ENCODE measurements at places on chromosomes 1 and 21.

GRCh38 chr1:38790422-38791163 lies 69.0 kb downstream of the RRAGC start:
- no peak for DNase-seq

DNA sequence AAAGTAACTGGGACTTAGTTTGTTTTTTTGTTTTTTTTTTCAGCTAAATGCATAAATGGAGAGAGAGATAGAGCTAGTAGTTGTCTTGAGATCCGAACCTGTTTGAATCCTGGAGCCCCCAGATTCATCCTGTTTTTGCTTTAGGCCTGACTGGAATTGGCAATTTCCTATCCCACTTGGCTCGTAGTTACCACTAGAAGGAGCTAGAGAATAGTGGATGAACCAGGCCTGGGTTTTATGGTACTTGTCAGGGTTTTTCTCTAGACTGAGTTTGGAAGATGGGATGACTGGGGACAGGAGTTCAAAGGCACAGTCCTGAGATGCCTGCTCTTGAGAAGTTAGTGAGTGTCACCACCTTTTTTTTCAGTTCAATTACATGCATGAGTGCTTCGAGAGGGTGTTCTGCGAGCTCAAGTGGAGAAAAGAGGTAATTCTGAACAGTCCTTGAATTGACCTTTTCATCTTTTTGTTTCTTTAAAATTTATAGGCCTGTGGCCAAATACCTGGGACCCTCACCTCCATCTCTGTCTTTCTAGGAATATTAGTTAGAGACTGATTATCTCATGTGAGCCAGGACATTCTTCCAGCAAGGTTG lies 23.4 kb downstream of the CELF3 start:
- DNase-seq, result no peak

DNA sequence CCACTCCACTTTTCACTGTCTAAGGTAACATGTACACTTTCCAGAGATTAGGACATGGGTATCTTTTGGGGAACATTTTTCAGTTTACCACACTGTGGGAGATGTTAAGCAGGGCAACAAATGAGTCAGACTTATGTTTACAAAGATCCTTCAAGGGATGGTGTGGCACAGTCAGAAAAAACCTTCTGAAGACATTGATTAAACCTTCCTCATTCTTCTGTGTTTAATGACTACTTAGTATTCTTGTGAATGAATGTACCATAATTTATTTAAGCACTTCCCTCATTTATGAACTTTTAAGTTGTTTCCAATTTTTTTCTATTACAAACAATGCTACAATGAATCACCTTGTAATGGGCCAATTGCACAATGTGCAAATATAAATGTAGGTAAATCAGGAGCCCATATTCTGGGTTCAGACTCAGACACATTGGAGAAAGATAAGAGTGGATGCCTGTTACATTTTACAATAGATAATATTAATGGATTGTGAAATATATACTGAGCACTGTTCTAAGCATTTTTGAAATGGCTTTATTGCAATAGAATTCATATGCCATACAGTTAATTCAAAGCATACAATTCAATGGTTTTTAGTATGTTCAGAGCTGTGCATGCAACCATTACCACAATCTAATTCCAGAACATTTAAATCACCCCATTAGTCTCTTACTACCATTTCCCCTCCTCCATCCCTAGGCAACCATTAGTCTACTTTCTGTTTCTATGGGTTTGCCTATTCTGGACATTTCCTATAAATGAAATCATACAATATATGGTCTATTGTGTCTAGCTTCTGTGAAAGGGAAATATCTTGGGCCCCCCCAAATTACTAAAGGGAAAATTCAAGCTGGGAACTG lies 1.9 kb upstream of the SFT2D2 start:
- DNase-seq, result no peak

DNA sequence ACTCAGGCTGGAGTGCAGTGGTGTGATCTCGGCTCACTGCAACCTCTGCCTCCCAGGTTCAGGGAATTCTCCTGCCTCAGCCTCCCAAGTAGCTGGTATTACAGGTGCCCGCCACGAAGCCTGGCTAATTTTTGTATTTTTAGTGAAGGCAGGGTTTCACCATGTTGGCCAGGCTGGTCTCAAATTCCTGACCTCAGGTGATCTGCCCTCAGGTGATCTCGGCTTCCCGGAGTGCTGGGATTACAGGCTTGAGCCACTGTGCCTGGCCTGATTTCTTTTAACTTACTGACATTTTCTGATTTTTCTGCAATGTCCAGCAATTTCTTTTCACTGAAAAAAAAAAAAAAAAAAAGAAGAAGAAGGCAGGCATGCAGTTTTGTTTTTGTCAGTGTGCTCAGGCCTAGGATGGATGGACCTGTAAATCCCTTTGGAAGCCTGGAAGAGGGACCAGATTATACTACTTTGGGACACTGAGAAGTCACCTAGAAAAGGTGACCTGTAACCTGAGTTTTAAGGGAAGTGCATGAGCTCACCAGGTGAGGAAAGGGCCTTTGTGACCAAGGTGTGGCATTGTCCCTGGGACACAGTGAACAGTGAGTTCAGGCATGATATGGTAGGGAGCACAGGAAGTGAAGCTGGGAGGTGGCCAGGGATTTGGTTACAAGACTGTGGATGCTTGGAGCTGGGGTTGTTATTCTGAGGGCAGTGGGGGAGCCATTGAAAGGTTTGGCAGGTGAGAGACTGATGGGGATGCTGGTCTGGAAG lies 2.7 kb upstream of the TMEM61 start:
- no peak for DNase-seq

GRCh38 chr1:32246888-32247273 lies at the start of gene FAM167B:
Gene FAM167B (plus strand): TSS chr1:32247222. CDS start chr1:32247422, 200 bp downstream.
- peak; percentile 80 for DNase-seq

GRCh38 chr1:230149751-230150584 lies 82.9 kb downstream of the GALNT2 start:
- peak; percentile 76 for DNase-seq

GRCh38 chr1:226940029-226940805 lies at the start of gene COQ8A:
Gene COQ8A (plus strand): TSS chr1:226940294. CDS start chr1:226961386, 21,092 bp downstream.
- DNase-seq, result peak; percentile 100

DNA sequence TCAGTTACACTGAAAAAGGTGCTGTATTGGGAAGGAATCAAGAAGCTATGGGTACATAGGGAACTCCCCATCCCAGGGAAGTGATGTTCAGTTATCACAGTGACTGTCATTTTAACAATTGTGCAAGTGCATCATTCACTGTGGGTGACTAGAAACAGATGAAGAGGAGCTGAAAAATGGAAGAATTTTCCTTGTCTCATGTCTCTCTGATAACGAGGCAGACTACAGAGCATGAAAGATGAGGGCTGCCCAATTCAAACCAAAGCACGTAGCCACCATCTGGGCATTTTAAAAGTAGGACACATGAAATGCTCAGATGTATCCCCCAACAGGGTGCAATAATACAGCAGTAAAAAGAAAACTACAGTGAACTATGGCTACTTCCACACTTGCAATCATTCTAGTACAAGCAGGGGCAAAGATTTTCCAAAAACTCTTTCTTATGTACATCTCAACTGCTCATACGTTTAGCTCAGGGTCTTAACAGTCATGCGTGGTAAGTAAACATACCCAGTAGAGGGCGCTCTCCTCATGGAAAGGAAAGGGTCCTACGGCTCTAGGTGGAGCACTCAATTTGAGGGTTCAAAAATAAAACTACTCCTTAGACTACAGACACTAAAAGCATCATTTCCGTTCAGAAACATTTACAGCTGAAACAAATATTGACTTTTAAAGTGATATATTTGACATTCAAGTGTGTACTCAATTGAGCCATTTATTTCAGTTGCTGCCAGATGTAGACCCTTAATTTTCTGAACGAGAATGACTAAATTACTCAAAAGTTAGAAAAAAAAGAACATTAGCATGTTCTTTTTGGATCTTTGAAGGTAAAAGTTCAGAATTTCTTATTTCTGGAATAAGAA lies 143.2 kb downstream of the KCTD3 start:
- no peak for DNase-seq

- DNase-seq, result no peak
Observed at GRCh38 chr1:36080236-36080635, 3.7 kb upstream of the TEKT2 start.

GRCh38 chr1:205315008-205315618 lies 6.4 kb downstream of the NUAK2 start:
- DNase-seq, result no peak

- no peak for DNase-seq
Observed at GRCh38 chr1:205229916-205230700, 2.4 kb downstream of the TMCC2 start.

DNA sequence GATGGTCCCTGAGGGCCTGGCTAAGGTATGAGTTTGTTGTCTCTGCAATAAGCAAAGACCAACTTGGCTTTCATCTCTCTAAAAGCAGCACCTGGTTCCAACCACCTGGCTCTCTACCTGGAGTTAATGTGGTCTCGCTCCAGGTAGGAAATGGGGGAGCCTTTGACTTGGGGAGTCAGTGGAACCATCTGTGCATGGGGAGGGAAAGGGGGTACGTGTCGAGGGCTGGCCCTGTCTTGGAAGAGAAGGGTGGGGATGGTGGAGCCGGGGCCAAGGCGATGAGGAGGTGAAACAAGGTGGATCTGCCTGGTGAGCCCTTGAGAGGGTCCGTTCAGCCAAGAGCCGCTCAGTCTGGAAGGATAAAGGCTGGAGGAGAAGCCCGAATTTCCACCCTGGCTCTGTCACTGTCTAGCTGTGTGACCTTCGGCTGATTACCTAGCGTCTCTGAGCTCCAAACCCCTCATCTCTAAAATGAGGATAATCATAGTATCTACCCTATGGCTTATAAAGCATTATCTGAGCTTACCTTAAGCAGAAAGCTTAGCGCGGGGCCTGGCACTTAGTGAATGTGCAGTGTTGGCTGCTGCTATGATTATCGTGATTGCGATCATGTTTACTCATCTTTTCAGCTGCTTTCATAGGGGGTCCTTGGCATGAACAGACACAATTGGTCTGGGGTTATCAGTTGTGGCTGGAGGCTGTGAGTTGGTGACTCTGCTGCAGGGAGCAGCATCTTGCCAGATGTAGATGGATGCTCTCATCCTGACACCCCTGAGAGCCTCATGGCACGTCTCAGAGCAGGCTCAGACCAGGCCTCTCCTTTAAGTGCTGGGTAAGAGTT lies 78.7 kb downstream of the ACTL8 start:
- DNase-seq, result no peak
